ENCODE measurements at places on chromosomes 4 and X.
A peak's percentile ranks its signal among the peaks of the same experiment; 100 is the strongest.

- DNase-seq, result no peak
Measured at GRCh38 chr4:1494416-1495315, 88.4 kb upstream of the NKX1-1 start.

GRCh38 chr4:39522068-39522467 lies 5.2 kb downstream of the UGDH start:
- no peak for DNase-seq

DNA sequence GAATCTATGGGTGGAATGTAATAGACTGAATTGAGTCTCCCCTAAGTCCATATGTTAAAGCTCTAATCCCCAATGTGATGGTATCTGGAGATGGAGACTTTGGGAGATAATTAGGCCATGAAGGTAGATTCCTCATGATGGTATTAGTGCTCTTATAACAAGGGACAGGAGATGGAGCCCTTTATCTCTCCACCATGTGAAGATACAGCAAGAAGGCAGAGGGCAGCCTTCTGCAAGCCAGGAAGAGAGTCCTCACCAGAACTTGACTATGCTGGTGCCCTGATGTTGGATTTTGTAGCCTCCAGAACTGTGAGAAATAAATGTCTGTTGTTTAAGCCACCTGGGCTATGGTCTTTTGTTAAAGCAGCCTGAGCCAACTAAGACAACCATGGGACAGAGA lies 76.4 kb upstream of the F8A3 start:
- no peak for DNase-seq

GRCh38 chrX:75061701-75062100 lies 94.4 kb downstream of the ABCB7 start:
- no peak for DNase-seq

DNA sequence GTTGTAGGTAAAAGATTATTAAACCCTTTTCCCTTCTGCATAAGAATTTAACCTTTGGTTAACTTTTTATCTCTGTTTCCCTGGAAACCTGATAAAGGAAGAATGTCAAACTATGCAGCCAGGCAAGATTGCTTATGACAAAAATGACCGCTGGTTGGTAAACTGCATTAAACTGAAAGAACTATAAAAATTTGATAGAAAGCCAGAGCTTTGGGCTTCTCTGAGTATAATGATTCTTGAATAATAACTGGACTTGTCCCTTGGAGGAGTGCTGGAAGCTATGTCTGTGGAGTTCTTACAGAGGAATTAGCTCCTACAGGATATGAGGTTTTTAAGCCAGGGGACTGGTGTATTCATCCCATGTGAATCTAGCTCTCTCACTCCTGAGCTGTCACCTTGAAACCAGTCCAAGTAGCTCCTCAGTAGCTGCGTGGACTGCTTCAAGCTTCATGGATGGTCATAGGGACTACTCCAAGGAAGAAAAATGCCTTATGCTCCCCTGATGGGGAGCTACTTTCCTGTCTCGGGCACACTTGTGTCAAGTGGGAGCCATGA lies 52.0 kb downstream of the RASL11B start:
- DNase-seq, result no peak

GRCh38 chr4:169492436-169493163 lies 119.8 kb downstream of the NEK1 start:
- DNase-seq, result no peak

DNA sequence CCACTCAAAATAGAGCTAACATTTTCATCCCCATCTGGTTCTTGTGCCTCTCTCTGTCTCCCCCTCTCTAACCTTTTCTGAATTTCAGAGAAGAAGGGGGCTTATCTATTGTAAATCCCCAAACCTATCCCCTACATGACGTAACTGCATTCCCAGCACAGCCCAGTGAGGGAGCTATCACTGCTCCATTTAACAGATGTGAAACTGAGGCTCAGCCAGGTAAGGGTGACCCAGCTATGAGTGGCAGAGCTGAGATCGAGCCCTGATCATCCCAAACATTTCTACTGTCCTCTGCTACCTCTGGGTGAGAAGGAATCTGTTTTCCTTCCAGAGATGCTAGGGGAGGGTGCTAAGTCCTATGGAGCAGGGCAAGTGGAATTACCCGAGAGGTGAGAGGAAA lies 107.5 kb downstream of the SLC2A9 start:
- no peak for DNase-seq

DNA sequence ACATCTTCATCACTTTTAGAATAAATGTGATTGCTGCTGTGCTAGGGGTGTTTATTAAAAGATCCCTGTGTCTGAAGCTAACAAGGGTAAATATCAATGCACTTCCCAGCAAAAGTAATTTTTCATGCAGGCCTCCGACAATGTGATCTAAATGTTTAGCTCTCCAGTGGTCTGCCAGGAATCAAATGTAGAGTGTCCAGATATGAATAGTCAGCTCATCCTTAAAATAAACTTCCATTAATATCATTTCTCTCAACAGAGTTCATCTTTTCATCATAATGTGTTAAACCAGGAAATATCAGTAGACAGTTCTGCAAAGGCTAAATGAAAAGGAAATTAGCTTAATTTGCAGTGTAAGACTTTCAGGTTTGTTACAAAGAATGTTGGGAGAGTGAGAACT lies 102.2 kb upstream of the EGFL6 start:
- DNase-seq, result no peak

DNA sequence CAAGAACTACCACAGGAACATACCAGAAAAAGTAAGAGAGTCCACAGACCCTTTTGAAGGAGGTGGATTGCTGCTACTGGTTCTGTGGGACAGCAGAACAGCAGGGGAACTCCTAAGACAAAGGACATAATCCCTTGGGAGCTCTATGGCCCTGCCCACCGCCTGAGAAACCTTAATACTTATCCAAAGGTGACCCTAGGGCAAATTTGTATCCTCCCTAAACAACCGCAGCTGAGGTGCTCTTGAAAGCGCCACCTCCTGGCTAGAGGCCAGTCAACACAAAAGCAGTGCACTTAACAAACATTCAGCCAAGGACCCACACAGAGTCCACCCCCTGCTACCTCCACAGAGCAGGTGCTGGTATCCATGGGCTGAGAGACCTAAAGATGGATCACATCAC lies 136.8 kb downstream of the ADAM29 start:
- no peak for DNase-seq

GRCh38 chr4:1903035-1903434 lies 31.8 kb downstream of the NSD2 start:
- DNase-seq, result no peak

DNA sequence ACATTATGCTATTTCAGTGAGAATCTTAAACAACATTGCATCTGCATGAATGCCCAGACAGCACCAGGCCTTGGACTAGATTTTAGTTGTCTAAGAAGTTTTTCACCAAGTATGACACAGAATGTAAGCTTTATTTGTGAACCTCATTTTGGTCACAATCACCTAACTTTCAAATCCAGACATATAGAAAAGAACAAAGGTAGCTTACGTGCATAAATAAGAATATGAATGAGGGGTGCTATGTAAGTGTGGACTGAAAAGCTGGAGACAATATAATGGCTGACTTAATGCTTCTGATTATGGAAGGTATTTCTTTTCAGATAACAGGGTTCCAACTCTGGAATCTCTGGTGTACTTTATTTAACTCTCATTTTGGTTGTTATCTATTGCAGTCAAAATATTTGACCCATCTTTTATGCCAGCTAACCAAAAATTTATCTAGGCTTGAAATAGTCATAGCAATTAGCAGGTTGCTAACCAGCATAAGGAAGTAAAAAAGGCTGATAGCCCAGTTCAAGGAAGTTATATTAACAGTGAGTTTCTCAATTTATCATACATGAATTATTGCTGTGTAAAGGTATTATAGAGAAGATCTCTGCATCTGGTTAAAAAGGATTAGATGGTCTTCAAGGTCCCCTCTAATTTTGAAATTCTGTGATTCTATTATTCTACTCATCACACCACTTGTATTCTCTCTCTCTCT lies 36.5 kb downstream of the SLC7A11 start:
- no peak for DNase-seq

- peak; percentile 31 for DNase-seq
Measured at GRCh38 chrX:135737366-135738071, 24.1 kb downstream of the CT45A1 start.

DNA sequence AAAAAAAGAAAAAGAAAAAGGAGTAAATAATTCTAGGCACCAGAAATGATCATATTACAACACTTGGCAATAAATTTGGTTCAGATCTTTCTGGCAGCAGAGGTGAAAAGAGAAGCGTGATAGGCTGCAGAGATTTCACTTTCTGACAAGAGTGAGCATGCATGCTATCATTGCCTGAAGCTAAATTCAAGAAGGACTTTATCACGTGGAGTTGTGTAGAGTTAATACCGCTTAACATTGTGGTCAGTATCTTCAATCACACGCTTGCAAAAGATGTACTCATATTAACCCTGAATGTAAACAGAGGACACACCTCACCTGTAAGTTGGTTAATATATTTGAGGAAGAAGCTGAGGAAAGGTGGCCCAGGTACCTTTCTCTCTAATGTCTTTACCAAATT lies 31.4 kb upstream of the RBPJ start:
- DNase-seq, result peak; percentile 55
